A673 (cell line): ENCODE measurements at places on chromosomes 12 and 14.

- DNase-seq: peak; percentile 51
Measured at GRCh38 chr12:6778217-6778573, 5.9 kb downstream of the LAG3 start.

GRCh38 chr14:44316647-44317440 is 190.2 kb downstream of the FSCB start:
- DNase-seq: peak; percentile 93

DNA sequence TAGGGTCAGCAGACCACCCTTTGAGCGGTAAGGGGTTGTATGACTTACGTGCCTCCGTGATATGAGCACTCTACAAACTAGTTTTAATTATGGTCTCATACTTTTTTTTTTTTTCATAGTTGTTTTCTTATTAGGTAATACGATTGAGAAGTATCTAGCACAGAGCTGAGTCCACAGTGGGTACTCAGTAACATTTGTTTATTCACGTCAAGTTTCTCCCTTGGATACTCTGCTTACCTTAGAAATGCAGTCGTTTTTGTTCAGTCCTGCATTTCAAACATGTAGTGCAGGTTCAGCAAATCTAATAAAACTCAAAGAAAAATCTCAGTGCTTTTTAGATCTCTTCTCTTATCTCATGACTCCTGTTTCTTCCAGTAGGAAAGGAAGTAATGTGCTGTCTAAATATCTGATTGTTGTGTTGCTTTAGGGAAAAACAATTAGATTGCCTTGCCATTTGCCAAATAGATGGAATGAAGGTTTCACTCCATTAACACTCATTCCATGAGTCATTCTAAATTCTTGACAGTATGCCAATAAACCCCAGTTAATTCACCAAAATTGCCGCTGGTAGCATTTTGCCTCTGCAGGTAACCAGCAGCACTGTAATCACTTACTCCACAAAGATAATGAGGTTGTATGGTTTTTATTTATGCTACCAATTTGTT is 118.9 kb downstream of the PTCSC3 start:
- DNase-seq: peak; percentile 66

GRCh38 chr12:122423258-122424165 is 1.0 kb upstream of the CLIP1 start:
- peak; percentile 41 for DNase-seq

DNA sequence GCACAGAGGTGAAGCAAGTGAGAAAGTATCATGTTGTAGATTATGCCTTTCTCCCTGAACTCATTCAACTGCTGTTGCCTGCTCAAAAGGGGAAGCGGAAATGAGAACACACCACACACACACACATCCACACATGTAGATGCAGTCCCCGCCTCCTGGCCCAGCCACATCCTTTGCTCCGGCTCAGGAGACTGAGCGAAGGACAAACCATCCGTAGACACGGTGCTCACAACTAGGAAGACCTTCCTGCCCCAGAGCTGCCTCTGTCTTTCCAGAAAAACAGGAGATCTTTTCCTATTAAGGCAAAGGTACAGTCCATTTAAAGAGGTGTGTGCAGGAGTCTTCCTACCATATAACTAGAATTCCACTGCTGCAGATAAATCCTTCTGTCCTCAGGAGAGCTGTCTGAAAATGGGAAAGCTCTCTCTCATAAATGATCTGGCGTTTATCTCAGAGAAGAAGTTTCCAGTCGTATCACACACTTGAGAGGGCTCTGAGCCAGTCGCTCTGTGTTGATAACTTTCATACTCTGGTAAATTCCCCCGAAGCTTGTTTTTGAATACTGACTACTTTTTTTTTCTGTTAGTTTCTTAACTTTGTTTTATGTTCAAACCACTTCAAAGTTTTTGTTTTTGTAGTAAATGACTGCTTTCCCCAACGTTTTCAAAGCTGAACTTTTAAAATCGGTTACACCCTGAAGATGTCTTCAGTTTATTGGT is at the start of gene TESPA1:
TSS of gene TESPA1 (minus strand) at position 105 of the 719 bp plus-strand sequence. CDS start 10,200 bp downstream, outside the sequence.
- DNase-seq: no peak

DNA sequence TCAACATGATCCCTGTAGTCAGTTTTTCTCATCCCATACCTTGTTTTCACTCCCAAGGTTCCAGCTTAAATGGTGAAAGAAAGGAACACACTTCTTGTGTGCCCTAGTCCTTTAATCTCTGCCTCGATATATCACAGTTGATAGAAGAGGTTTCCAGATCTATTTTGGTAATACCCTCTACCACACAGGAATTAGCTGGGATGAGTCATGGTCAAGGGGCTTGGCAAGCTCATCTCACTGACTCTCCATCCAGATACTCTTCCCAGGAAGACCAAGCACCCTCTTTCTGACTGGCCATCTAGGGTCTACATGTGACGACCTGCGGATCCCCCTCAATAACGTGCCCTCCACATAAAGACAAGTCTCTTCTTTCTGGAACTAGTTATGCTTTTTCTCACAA is 277.9 kb downstream of the ITPR2 start:
- DNase-seq: no peak

DNA sequence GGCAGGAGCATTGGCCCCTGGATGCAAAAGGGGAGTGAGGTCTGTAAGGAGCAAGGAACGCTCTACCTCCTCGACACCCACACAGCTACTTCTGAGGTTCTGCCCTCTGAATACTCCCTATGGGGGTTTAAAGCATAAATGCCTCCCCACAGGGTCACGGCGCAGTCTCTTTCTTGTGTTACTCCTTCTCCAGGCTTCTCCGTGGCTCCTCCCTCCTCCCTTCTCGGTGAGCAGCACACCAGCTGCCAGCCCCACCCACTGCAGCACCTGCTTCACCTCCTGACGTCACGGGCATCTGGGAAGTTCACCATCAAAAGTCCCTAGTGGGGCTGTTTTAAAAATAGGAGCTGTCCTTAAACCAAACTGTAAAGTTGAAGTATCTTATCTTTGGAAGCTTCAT is 67.3 kb downstream of the SPTB start:
- DNase-seq: no peak

- peak; percentile 64 for DNase-seq
Measured at GRCh38 chr14:77043177-77043983, 14.9 kb upstream of the IRF2BPL start.

- DNase-seq: no peak
Measured at GRCh38 chr14:93997916-93998870, 1.1 kb downstream of the CCDC197 start.

DNA sequence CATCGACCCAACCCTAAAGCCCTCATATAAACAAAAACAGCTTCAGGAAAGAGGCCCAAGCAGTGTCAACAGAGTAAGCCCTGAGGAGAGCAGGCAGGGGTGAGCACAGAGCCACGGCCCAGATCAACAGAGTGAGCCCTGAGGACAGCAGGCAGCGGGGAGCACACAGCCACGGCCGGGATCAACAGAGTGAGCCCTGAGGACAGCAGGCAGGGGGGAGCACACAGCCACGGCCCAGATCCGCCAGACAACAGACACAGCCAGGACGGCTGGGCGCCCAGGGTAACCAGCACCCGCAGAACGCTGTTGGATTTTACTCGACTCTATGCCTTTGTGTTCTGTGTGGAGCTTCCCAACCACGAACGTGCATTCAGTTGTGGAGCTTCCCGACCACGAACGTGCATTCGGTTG is 15.0 kb downstream of the CCDC85C start:
- DNase-seq: no peak

GRCh38 chr12:56724701-56724971 is 463 bp downstream of the NACA start:
- no peak for DNase-seq

- peak; percentile 65 for DNase-seq
Measured at GRCh38 chr12:110269622-110270124, 11.4 kb upstream of the ATP2A2 start.

DNA sequence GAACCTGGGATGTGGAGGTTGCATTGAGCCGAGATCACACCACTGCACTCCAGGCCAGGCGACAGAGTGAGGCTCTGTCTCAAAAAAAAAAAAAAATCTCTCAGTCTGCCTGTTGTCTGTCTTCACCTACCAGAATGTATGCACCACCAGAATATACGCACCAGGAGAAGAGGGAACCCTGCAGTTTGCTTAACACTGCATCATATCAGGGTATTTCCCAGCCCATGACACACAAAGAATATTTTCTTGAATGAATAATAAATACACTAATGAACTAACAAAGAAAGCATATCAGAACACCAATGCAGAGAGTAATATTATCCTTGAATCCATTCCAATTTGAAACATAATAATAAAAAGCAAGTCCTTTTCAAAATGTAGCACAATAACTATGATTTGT is 44.2 kb upstream of the FOXN3 start:
- no peak for DNase-seq

DNA sequence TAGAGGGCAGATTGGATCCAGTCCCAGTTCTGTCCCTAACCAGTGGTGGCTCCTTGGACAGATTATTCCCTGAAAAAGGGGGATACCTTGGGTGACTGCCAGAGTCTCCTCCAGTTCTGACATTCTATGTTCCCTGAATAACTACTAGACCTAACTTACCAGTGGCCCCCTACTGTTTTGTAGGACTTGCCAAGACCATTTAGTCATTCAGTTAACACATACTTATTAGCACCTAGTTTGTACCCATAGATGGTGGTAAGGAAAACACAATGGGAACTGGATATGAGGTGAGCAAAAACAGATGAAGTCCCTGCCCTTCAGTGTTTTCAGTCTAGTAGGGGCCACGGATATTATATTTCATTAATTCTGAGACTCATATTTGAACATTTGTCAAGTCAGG is 3.5 kb downstream of the PRPF40B start:
- no peak for DNase-seq

GRCh38 chr14:91987192-91987591 is 39.7 kb upstream of the FBLN5 start:
- no peak for DNase-seq

DNA sequence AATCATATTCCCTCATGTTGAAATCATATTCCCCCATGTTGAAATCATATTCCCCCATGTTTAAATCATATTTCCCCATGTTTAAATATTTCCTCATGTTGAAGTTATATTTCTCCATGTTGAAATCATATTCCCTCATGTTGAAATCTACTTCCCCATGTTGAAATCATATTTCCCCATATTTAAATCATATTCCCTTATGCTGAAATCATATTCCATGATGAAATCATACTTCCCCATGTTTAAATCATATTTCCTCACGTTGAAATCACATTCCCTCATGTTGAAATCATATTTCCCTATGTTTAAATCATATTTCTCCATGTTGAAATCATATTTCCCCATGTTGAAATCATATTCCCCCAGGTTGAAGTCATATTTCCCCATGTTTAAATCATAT is 34.6 kb upstream of the ADGRD1 start:
- DNase-seq: no peak

GRCh38 chr12:46920499-46920898 is 94.7 kb upstream of the SLC38A4 start:
- no peak for DNase-seq

GRCh38 chr14:28987516-28987915 is 220.9 kb downstream of the FOXG1 start:
- no peak for DNase-seq

GRCh38 chr14:47674148-47674542 is 1.3 kb downstream of the MDGA2 start:
- DNase-seq: peak; percentile 34

- no peak for DNase-seq
Measured at GRCh38 chr12:84069198-84069597, 843.4 kb downstream of the SLC6A15 start.

DNA sequence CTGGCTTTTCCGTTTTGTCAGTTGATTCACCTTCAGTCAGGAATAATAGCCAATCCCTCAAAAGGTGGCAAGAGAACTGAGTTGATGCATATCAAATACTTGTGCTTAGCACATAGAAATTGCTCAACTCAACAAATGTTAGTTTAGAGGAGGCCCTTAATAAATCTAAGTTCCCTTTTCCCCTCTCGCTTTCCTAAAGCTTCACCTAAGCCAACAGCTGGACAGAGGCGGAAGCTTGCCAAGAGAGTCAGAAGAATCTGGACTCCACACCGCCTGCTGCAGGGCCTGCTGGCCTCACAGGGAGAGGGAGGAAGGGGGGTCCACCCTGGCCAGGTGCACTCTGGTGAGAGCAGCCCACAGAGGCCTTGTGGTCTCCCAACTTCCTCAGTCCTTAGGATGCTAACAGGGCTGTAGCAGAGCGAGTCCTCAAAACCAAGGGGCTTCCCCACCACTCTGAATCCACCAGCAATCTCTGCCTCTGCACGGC is 213.1 kb downstream of the CHST11 start:
- no peak for DNase-seq

DNA sequence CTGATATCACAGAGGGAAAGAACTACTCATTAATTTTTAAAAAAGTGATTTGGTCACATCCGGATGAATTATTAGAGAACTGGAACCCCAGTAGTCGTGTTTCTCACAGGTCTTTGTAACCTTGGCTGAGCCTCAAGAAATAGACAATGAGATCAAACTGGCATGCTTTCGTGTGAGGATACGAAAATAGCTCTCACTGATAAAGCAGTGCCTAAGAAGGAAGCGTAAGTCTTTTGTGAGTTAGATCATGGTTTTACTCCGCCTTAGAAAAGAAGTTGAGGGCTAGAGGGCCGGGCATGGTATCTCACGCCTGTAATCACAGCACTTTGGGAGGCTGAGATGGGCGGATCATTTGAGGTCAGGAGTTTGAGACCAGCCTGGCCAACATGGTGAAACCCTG is 33.8 kb upstream of the GALNT16 start:
- no peak for DNase-seq
